Cardiac septum (tissue), 1 donor: ENCODE measurements at places on chromosomes 2 and 18.

DNA sequence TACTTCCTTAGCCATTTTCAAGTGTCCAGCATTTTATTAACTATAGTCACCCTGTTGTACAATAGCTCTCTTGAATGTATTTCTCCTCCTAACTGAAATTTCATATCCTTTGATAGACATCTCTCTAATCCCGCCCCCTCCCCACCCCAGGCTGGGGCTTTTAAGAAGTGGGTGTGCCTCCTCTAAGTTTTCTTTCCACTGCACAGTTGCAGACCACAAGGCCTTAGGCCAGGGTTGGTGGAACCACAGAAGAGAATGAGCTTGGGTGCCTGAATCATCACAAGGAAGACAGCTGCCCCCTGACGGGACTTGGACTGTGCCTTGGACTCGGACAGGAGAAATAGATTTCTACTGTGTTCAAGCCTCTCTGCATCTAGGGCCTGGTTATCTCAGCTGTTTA, 193.4 kb downstream of the HAUS1 start:
- no peak for DNase-seq

- no peak for DNase-seq
Observed at GRCh38 chr18:77123320-77124231, 9.0 kb downstream of the MBP start.

- peak; percentile 86 for DNase-seq
Observed at GRCh38 chr2:230225486-230225885, at the start of gene SP140. Gene SP140, plus strand, starts transcription at chr2:230225736. Its CDS starts 109 bp downstream, at chr2:230225845.

- no peak for DNase-seq
Observed at GRCh38 chr2:101087638-101088037, 63.5 kb downstream of the TBC1D8 start.

DNA sequence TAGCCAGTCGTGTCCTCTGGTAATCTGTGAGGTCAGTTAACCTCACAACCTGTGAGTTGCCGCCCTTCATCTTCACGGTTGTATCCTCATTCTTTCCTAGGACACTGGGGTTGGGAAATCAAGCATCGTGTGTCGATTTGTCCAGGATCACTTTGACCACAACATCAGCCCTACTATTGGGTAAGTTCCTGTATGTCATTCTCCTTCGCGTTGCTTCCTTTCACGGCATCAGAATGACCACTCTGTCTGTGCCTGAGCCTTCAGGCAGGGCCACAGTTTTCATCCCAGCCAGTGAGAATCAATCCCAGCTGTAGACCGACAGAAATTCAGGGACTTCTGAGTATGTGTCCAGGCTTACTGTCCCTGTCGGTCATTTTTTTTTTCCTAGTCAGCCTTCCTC, 67.1 kb downstream of the RAB31 start:
- no peak for DNase-seq

- DNase-seq: no peak
Observed at GRCh38 chr18:63979409-63979920, 9.6 kb downstream of the SERPINB8 start.

- no peak for DNase-seq
Observed at GRCh38 chr2:158115202-158115767, 13.6 kb downstream of the UPP2 start.

DNA sequence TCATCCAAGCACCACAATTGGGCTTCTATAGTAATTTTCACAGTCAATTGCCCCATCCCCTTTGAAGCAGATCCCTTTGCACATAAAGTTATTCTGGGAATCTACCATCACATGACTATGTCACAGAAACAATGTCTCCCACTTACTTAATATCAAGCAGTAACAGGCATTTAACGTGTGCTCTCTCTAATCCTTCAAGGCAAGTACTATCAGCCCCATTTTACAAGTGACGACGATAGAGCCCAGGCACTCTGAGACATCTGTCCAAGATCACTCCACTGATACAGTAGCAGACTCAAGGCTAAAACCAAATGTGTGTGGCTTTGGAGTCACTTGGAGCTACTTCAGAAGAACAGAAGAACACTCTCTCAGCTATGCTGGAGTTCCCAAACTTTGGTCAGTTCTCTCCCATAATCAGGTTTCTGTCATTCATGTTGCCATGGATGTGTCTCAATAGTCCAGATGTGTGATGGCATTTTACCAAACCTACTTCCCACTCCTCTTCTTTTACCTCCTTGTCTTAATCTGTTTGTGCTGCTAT, 39.7 kb downstream of the PID1 start:
- DNase-seq: no peak

DNA sequence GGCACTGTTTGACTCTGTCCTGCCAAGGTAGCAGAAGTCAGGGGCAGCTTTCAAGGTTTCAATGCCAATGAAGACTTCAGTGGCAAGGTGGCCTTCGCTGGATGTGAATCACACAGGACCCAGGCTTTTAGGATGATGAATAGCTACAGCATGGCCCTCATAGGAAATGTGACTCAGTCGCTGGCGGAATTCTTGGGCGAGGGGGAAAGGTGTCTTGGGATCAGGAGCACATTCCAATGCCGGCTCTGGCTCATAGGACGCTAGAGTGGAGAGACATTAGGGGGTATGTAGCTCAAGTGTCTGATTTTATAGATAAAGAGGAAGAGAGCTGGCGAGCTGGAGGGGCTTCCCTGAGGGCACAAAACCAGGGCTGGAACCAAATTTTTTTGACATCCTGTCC, 68.6 kb downstream of the SMIM21 start:
- DNase-seq: no peak

DNA sequence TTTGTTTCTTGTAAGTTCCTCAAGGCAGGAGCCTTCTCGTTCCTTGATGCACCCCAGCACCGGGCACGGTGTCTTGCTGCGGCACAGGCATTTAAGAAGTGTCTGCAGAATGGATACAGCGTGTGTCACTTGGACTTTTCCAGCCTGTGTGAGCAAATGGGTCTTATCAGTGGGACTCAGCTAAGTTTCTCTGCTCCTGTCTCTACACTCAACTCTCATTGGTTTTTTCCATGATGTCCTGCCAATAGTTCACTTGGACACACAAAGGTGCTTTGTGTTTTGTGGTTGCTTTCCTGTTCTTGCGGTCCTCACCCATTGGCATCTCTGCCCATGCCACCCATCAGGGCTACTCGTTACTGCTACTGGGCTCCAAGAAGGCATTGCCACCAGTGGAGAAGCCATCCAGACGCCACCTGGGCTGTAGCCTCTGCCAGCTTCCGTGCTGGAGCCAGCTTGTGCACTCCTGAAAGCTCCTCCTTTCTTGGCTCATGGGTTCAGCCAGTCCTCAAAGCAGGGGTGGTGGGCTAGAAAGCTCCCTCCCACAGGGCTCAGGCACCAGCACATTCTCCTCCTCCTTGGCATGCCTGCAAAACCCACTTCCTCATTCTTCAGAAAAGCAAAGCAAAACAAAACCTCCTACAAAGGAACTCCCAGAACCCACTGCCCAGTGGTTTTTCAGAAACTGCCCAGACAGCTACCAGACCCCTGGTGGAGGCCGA, 41.4 kb downstream of the IL1R2 start:
- peak; percentile 85 for DNase-seq

GRCh38 chr18:10202845-10203321, 251.6 kb upstream of the APCDD1 start:
- no peak for DNase-seq

GRCh38 chr2:85669549-85669948, 1.6 kb upstream of the SFTPB start:
- no peak for DNase-seq

GRCh38 chr2:174535083-174535482, 48.3 kb upstream of the GPR155 start:
- no peak for DNase-seq

DNA sequence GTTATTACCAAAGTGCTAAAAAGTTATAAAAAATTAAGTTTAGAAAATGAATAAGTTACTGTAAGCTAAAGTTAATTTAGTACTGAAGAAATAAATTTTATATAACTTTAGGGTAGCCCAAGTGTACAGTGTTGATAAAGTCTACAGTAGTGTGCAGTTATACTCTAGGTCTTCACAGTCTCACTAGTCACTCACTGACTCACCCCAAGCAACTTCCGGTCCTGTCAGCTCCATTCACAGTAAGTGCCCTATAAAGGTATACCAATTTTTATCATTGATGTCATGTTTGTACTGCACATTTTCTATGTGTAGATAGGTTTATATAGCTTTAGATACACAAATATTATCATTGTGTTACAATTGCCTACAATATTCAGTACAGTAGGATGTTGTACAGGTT, 518.3 kb upstream of the PIK3C3 start:
- no peak for DNase-seq

DNA sequence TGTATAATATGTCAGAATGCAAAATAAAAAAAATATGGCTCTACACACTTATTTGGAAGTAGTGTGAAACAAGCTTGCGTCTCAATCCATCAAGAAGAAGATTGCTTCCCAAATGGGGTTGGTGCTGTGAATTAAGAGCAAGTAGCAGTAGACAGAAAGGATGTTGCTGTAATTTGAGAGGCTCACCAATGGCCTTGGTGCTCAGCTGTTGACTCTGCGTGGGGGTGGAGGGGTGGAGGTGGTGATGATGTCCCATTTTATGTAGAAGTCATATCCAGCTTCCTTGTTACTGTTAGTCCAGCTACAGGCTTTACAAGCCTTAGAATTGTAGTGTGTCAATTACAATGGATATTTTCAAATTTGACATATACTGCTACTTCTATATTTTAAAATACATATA, 223.4 kb upstream of the RND3 start:
- no peak for DNase-seq

DNA sequence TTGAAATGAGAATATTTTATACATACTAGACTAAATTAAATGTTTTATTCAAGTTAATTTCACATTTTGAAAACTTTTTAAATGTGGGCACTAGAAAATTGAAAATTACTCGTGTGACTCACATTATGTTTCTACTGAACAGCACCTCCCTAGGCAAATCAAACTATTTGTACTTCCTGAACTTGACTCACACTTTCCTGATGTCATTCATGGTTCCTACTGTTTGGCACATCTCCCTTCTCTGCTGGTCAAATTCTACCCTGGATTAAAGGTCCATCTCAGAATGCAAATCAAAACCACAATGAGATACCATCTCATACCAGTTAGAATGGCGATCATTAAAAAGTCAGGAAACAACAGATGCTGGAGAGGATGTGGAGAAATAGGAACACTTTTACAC, 16.7 kb downstream of the LHCGR start:
- no peak for DNase-seq

DNA sequence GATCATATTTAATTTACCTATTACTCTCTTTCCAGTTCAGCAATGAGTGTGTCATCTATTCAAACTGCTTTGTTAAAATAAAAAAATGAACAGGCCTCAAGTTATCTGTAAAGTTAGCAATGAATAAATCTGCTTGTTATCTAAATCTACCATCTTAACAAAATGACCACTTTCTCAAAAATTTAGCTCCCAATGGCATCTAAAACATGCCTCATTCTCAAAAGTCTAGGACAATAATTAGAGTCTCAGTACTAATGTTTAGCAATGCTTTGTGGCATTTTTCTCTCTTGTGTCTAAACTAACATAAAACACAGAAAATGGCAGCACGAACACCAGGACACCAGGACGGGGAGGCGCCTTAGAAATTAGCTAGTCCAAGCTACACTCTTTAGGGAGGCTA, 3.6 kb upstream of the ASAP2 start:
- no peak for DNase-seq

- DNase-seq: no peak
Observed at GRCh38 chr2:238006510-238006909, 39.7 kb downstream of the UBE2F start.

- peak; percentile 82 for DNase-seq
Observed at GRCh38 chr2:206084439-206084869, 1.5 kb downstream of the INO80D start.

DNA sequence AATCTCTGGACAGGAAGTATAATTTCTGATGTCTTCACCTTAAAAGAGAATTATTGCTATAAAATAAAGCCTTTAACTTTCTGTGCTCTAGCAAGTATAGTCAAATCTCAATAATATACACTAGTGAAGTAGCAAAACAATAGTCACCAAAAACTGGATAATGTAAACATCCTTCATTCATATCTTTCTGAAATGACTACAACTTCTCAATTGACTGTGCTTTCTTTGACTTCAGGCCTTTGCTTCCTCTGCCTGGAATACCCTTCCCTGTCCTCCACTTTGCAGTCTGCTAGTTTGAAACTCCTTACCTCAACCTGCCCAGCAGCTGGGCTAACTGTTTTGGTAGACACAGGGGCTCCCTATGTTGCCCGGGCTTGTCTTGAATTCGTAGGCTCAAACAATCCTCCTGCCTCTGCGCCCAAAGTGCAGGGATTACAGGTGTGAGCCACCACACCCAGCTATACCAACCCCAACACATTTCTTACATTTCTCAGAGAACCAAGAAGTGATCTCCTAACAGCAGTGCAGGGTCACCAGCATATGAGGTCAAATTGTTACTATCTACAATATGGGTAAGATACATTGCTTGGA, 6.6 kb upstream of the PCBP1 start:
- DNase-seq: no peak

- no peak for DNase-seq
Observed at GRCh38 chr2:41717839-41718238, 330.0 kb upstream of the PKDCC start.

- DNase-seq: peak; percentile 76
Observed at GRCh38 chr18:13235981-13236380, 17.4 kb downstream of the LDLRAD4 start.

- DNase-seq: no peak
Observed at GRCh38 chr2:207704078-207704477, 7.4 kb upstream of the CCNYL1 start.

GRCh38 chr18:58776084-58776483, 88.6 kb upstream of the ZNF532 start:
- no peak for DNase-seq

GRCh38 chr2:69466728-69467127, 29.5 kb upstream of the NFU1 start:
- no peak for DNase-seq

GRCh38 chr18:76451396-76452331, 43.4 kb downstream of the ZNF516 start:
- no peak for DNase-seq

DNA sequence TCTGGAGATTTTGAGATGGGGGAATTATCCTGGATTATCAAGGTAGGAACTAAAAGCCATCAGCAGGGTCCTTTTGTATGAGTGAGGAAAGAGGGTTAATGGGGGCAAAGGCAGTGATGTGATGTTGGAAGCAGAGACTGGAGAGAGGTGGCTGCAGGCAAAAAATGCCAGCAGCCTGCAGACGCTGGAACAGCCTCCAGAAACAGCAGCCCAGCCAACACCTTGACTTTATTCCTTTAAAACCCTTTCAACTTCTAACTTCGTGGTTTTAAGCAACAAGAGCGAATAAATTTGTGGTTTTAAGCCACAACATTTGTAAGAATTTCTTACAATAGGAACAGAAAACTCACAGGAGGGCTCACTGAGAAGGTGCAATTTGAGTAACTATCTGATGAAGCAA, 523.1 kb upstream of the HS6ST1 start:
- no peak for DNase-seq

- no peak for DNase-seq
Observed at GRCh38 chr2:235149736-235150135, 197.9 kb downstream of the SH3BP4 start.

- DNase-seq: no peak
Observed at GRCh38 chr2:232925153-232925820, 55.2 kb downstream of the SNORC start.

DNA sequence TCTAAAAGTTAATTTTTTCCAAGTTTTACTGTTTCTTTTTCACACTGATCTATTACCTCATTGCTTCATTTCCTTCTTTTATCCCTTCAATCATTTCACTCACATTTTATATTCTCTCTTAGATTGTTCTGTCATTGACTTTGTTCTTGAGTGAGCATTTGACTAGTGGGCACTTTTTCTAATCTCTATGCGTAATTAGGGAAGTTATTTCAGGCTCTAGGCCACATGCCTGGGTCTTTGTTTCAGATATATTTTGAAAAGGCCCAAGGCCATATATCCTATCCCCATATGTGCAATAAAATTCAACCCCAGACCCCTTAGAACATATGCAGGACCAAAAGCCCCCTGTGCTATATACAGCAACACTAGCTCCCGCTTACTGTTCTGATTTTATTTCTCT, 61.2 kb downstream of the MSH6 start:
- DNase-seq: no peak
